ENCODE measurements at places on chromosomes 2 and 18.
A peak's percentile ranks its signal among the peaks of the same experiment; 100 is the strongest.

GRCh38 chr2:62410015-62410453 lies 96.0 kb downstream of the TMEM17 start:
- DNase-seq: no peak

GRCh38 chr2:167249197-167249596 lies 360.9 kb downstream of the XIRP2 start:
- DNase-seq: no peak

DNA sequence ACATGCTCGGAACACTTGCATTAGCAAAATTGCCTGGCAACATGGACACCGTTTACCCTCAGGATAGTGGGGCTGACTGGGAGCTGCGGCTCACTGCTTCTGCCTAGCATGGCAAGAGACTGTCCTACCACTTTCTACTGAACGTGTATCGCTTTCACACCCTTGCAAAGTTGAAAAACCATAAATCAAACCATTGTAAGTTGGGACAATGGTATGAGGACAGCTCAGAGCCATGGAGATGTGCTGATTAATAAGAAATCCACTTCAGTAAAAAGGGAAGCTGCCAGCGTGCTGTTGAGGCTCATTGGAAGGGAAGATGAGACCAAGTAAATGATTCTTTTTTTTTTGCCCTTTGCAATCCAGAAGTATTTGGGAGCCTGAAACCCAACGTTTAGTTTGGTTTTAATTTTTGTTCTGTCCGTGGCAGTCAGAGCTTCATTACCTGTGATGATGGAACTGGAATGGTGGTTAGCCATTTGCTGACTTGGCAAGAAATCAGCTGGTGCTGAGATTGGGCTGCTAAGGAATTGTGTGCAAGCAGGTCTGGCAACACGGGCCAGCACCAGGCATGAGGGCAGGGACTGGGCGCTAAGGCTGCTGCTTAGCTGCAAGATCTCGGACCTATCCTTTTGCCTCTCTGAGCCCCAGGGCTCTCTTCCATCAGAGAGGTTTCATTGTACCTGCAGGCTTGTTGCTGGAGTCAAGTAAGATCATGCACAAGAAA lies 75.5 kb upstream of the HS6ST1 start:
- no peak for DNase-seq

GRCh38 chr2:64720535-64721319 lies 67.0 kb upstream of the SERTAD2 start:
- DNase-seq: no peak

GRCh38 chr2:63856303-63856603 lies 14.6 kb downstream of the UGP2 start:
- DNase-seq: no peak

DNA sequence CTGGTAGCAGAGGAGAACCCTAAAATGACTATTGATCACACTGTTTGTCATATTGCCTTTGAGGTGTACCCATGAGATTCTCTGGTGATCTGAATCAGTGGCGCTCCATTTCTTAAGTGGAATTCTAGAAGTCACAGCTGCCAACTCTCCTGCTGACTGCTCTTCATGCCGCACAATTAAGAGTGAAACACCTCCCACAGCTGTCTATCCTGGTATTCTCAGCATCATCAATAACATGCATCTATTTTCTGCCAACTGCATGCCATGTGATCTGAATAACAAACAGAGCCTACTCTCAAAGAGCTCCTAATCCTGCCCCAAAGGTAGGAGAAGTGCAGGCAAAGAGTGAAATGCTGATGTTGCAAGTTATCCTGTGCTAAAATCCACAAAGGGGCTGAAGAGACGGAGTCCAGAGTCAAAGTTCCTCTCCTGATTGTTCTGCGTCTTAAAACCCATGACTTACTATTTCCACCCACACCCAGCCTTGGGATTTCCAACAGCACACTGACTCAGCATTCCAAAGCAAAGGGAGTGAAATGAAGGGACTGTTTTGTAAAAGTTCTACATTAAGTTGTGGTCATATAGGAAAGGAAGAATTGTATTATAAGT lies 13.7 kb upstream of the DAPL1 start:
- DNase-seq: peak; percentile 29

Data from fibroblast of skin of left quadriceps (primary cell).